ENCODE measurements at places on chromosomes 3 and 15.

- DNase-seq = no peak
These were observed 10.1 kb upstream of the CAMK1 start for GRCh38 chr3:9779721-9780457.

- DNase-seq = no peak
These were observed 31.1 kb downstream of the MME start for GRCh38 chr3:155110996-155111901.

- DNase-seq = peak; percentile 58
These were observed 82.9 kb upstream of the BOC start for GRCh38 chr3:113128386-113129015.

DNA sequence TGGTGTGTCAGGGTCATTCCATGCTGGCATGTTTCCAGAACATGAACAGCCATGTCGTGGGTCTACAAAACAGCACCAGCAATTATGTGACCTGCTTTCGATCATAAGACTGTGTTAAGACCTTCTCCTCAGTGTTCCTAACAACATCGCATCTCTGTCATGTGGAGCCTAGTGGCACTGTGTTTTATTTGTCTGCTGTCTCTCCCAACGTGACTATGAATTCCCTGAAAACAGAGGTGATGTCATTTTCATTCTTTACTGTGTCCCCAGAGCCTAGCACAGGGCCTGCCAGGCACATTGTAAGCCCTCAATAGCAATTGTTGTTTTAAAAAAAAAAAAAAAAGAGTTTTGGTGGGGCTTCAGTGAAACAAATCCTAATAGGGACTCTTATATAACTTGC, 94.2 kb upstream of the IL12A start:
- DNase-seq = no peak

DNA sequence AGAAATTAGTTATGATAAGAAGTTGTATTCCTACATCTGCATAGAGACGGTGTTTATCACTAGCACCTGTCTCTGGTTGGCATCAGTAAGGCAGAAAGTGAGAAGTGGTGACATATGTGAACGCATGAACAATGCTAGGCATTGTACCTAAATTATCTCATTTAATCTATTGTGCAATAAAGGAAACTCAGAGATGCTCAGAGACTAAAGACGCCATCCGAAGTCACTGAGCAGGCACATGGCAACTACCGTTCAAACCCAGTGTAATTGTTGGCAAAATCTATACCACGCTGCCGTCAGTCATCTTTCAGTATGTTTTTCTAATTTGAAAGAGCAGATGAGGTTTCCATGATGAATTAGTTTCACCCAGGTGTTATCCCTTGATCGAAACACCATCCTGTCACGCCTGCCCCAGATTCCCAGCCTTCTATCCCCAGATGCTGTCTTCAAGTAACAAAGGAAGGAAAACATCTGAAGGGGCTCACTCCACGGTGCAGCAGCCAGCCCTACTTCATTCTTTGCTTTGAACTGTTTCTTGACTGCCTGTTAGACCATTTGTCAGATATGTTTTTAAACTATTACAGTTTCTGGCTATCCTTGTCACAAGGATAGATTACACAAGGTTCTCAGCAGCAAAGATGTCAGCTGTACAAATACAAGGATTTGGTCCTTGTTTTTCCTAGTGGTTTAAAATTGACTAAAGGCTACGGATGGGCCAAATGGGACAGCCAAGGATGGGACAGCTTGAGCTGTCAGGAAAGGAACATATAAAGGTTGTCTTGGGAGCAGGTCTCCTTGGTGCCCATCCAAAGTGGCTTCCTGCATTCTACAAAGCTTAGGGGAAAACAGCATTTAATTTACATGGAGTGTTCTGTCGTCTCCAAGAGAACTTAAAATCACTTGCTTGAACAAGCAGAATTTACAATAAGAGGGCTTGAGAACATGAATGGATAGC, 99.1 kb downstream of the TMEM108 start:
- no peak for DNase-seq

DNA sequence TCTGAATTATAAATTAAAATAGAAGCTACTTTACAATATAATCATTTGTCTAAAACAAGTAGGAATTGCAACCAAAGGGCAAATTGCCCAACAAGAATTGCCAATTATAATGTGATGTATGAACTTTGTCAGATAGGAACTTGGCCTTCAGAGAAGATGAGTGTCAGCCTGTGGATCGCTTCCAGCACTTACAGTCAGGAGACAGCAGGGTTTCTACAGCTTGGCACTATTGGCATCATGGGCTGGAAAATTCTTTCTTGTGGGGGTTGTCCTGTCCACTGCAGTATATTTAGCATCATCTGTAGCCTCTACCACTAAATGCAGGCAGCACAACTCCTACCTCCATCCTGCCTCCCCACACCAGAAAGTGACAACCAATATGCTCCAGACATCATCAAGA, 48.1 kb upstream of the CRBN start:
- DNase-seq = no peak

DNA sequence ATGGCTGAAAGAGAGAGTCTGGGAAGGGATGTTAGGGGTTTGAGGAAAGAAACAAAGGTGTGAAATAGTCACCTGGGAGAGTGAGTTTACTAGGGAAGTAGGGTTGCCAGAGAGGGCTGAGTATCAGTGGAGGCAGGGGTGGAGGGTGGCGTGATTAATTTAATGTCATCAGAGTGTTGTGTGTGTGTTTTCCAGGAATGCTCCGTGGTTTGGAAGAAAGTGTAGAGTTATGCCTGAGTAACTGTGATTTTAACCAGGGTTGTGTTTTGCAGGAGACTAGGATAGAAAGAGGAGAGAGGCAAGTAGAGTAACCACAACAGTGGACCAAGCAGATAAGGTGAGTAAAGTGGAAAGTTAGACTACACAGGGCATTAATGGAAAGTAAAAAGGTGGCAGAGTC, 27.2 kb downstream of the PLD1 start:
- peak; percentile 66 for DNase-seq

DNA sequence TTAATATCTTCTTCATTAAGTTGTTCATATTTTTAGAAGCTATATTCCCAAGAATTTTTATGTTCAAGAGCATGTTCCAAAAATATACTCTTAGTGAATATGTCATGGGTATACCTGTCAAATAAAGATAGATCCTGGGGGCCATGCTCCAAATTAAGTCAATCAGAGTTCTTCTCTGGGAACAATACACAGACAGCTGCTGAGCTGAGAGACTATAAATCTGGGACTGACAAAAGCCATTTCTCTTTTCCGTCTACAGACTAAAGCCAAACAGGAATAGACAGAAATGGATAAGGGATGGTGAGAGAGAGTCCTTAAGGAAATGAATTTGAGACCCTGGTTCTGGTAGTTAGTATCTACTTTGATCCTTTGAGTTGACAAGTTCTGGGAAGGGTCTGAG, 465.1 kb upstream of the RASGRP1 start:
- DNase-seq = no peak

GRCh38 chr3:102124282-102124681, 275.0 kb downstream of the NFKBIZ start:
- DNase-seq = peak; percentile 81

- no peak for DNase-seq
These were observed 45.8 kb downstream of the ZNF710 start for GRCh38 chr15:90046911-90047392.

- no peak for DNase-seq
These were observed 88.4 kb upstream of the PLSCR4 start for GRCh38 chr3:146339349-146339748.

DNA sequence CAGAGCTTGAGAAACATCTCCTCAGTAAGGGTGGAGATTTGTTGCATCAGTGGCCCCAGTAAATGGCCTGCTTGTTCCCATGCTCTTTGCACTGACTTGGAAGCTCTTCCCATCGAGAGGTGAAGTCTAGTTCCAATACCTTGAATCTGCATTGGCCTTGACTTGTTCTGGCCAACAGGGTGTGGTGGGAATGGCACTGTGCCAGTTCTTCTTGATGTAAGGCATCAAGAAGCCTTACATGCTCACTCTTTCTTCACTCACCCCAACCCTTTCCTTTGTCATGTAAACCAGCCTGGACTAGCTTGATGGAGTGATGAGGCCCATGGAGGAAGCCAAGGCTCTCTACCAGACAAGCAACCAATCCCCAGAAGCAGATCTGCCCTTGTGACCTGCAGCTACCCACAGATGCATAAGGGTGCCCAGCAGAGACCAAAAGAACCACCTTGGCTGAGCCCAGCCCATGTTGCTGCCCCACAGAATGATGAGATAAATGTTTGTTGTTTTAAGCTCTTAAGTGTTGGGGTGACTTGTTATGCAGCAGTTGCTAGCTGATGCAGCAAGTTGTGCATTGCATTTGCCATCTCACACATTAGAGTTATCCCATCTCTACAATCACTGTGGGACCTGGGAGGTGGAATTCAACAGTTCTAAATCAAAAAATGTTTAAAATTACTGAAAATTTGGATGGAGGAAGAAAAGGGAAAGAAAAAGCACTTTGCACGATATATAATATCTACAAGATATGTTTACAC, 11.1 kb upstream of the MGLL start:
- peak; percentile 26 for DNase-seq

GRCh38 chr3:195212749-195213375, 58.1 kb downstream of the XXYLT1 start:
- DNase-seq = no peak

DNA sequence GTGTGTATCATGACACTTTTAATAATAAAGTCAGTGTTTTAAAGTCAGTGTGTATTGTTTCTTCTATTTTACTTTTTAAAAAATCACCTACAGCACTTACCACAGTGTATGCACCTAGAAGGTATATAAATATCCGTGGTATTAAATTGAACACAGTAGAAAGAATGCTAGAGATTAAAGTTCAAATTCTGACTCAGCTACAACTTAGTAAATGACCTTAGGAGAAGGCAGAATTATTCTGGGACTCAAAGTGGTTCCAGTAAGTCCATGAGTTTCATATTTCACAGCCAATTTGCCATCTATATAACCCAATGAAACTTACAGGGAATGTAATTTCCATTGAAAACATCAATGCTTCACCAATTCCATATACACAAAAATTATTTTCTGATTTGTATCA, 52.7 kb upstream of the MAP4 start:
- no peak for DNase-seq

- DNase-seq = no peak
These were observed 155.4 kb downstream of the ZMAT3 start for GRCh38 chr3:178916223-178916622.

DNA sequence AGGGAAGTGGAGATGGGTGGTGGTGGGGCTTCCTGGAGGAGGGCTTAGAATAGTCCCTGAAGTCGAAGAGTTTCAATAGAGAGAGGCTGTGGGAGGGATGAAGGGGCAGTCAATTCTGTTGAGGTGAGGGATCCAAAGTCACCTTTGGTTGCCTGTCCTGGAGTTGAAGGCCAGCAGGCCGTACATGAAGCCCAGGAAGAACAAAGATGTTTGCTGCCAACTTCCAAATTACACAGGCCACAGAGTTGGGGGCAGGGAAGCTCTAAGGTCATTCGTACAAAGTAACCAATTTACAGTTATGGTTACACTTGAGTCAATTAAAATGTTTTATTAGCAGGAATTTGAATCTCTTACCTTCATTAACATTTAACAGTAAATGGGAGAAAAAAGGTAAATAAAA, 77.9 kb downstream of the FOXB1 start:
- DNase-seq = no peak

DNA sequence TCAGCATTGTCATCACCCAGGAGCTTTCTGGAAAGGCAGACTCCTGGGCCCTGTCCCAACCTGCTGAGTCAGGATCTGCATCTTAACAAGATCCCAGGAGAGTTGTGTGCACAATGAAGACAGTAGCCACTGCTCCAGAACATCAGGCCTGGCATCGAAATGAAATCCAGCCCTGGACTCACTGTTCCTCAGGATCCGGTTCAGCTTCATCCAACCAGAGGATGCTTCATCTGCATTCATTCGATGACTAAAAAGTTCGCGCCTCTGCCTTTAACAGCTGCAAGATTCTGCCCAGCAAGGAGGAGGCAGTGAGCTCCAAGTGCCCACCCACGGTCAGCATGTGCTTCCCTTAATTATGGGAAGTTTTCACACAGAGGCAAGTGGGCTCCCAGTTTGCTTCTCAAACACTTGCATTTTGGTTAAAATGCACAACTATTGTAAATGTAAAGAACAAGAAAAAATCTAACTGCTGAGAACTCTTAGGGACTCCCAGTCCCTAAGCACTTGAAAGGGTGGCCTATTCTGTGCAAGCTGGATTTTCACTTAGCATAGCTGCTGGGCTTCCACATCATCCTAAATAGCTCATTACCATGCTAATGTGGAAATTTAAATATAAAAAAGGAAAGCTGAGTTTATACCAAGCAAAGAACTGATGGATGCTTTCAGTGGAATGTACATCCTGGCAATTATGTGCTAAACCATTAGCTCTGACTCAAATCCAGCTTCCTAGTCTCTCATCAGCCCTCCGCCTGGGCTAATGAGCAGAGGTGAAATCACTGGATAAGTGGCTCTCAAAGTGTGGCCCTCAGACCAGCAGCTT, 25.5 kb upstream of the ESYT3 start:
- peak; percentile 67 for DNase-seq

- no peak for DNase-seq
These were observed 122.7 kb downstream of the B3GALNT1 start for GRCh38 chr3:160982491-160982890.

GRCh38 chr3:100992231-100993012, 799 bp downstream of the ABI3BP start:
- peak; percentile 77 for DNase-seq

- DNase-seq = peak; percentile 88
These were observed 6.0 kb downstream of the GHRL start for GRCh38 chr3:10286596-10287295.

GRCh38 chr3:63343674-63344073, 65.6 kb downstream of the SYNPR start:
- DNase-seq = peak; percentile 99

- DNase-seq = no peak
These were observed 26.6 kb downstream of the ALDH1L1 start for GRCh38 chr3:126153695-126154360.

GRCh38 chr3:192215-192929, 4.2 kb upstream of the CHL1 start:
- DNase-seq = no peak

DNA sequence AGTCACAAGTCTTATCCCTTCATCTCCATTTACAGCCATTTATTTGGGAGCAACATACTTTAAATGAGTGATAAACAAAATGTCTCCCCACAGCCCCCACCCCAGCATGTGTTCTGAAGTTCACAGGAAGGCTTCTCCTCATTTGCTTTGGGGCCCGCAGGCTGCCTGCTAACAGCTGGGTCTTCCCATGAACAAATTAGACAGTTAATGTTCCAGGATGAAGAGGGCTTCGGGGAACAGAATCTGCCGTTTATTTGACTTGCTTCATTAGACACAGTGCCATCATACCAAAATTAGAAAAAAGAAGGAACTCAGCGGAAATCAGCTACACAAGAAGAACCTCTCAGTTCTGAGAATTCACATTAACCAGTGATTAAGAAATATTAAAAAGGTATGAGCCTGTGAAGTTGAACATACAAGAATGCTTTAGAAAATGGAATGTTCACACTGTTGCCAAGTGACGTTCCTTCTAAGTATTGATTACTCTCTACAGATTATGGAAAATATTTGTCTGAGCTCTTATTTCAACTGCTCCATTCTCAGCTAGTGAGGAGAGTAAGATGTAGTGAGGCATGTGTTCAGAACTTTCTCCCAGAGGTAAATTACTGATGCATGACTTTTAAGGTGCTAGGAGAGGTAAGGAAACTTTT, 107.5 kb upstream of the THBS1 start:
- no peak for DNase-seq

- DNase-seq = no peak
These were observed 459.5 kb downstream of the DIPK2A start for GRCh38 chr3:144431134-144431533.

All from fibroblast of mammary gland (primary cell).